ENCODE measurements at places on chromosomes 5 and 9.

- DNase-seq: no peak
Observed at GRCh38 chr5:120465436-120465961, 1.4 kb downstream of the PRR16 start.

GRCh38 chr5:96031180-96031579 lies 69.5 kb upstream of the ELL2 start:
- DNase-seq: no peak

DNA sequence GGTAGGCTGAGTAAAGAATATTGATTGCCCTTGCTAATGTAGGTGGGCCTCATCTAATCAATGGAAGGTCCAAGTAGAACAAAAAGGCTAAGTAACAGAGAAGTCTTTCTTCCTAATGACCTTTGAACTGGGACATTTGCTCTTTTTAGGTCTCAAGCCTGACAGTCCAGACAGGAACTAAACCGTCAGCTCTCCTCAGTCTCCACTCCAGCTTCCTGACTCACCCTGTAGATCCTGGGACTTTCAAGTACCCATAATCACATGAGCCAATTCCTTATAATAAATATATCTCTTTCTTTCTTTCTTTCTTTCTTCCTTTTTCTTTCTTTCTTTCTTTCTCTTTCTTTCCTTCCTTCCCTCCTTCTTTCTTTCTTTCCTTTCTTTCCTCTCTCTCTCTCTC lies 479.5 kb upstream of the PAPPA start:
- no peak for DNase-seq

- no peak for DNase-seq
Observed at GRCh38 chr5:5145651-5146529, 5.8 kb downstream of the ADAMTS16 start.

DNA sequence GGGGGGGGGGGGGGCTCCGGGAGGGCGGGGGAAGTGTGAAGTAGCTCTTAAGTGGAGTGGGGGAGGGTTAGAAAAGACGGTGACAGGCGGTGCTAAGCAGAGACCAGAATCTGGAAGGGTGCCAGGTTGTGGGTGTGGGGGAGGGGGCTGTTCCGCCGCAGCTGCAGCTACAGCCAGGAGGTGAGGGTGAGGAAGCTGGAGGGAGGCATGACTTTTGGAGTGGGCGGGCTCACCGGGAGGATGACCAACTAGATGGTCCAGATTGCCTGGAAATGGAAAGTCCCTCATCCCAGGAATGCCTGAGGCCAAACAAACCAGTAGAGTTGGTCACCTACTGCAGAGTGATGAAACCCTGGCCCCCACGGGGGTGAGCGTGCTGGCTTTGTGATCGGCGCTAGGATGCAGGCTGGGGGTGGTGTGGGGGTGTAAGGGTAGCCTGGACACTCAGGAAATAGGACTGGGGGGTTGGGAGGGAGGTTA lies 158.1 kb upstream of the SHB start:
- DNase-seq: peak; percentile 34

DNA sequence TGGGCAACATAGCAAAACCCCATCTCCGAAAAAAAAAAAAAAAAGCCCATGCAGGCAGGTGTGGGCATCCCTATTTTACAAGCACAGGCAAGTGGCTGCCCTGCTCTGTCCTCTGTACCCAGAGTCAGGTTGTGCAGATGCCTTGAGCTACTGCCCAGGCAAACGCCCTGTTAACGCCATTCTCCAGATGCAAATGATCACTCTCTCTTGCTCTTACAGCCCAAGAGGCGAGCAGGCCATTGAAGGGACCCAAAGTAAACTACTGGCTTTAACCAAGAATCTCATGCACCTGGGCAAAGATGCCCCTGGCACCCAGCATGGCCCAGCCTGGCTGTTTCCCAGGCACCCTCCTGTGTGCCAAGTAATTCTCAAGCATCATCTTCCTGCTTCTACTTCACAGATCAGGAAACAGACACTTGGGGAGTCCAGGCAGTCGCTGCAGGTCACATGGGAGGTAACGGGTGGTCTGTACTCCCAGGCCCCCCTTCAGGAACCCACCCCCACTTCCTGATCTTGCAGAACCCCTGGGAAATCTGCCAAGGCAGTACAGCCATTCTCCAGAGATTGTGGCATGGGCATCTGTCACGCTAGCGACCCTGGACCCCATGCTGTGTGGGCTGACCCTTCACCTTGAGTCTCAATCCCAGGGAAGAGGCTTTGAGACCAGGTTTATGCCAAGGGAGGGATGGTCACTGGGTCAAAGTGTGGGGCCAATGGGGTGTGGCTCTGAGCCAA lies 14.2 kb downstream of the EEIG1 start:
- peak; percentile 45 for DNase-seq
